Stimulated activated CD4-positive, alpha-beta T cell treated with anti-CD3 and anti-CD28 coated beads, Interleukin-12 subunit alpha, Interleukin-12 subunit beta, amount 100 ng/mL, for 24 hours (primary cell): ENCODE measurements at places on chromosomes 4 and X.

- DNase-seq, result peak; percentile 4
Observed at GRCh38 chr4:8435656-8436121, 4.8 kb downstream of the ACOX3 start.

DNA sequence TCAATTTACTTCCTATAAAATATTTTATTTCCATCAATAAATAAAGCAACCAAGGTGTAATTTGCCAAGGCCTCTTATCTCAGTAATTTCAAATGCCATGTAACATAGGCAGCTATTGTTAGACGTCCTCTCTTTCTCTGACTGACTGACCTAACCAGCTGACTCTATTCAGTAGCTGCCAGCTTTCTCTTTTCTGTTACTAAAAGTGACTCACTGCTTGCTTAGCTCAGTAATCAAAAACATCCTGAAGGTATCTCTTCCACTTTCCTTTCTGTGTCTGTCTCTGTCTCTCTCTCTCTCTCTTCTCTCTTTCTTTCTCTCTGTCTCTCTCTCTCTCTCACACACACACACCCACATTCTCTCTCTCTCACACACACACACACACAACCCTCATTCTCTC, 134.2 kb downstream of the SPOCK3 start:
- DNase-seq, result no peak

- no peak for DNase-seq
Observed at GRCh38 chr4:159293811-159294515, 191.1 kb downstream of the RAPGEF2 start.

DNA sequence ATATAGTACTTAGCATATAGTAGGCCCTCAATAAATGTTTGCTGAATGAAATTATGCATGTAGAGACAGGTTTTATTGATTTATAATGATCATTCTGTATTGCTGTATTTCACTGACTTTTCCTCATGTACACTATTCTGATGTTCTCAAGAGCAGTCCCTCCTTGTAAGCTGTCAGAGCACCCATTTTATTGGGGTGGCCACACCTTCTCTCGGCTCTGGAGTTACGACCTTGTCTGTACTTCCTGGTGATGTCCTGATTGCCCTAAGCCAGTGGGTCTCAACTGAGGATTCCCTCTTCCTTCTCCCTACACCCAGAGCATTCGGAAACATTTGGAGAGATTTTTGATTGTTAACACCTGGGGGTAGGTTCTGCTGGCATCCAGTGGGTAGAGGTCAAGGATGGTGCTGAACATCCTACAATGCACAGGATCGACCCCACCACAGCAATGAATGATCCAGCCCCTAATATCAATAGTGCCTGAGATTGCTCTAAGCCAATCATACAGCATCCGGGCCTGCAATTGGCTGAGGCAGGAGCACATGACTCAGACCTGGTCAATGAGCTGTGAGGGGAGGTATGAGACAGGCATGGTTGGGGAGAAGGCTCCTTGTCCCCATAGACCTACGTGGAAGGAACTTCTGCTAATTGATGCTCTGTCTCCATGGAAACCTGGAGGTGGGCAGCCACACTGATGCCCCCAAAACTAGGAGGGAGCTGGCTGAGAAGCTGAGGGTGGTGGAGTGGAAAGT, 58.8 kb downstream of the CLDN34 start:
- no peak for DNase-seq

- DNase-seq, result no peak
Observed at GRCh38 chrX:30141966-30142365, 73.4 kb upstream of the MAGEB2 start.

- no peak for DNase-seq
Observed at GRCh38 chr4:7196288-7196651, 3.9 kb downstream of the SORCS2 start.

DNA sequence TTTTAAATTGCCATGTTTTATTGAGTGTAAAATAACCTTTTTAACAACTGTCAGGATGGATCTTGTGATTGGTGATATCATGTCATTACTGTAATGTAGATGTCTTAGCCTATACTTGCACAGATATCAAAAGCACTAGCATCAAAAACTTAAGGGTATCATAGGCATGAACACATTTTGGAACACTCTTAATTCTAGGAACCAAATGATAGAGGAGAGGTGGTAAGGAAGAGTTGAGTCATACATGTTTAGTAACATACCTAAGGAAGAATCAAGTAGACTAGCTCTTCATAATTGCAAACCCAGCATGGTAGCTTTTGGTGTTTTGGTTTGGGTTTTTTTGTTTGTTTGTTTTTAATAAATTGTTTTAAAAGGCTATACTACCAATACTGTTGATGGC, 43.4 kb downstream of the SMARCAD1 start:
- DNase-seq, result no peak

DNA sequence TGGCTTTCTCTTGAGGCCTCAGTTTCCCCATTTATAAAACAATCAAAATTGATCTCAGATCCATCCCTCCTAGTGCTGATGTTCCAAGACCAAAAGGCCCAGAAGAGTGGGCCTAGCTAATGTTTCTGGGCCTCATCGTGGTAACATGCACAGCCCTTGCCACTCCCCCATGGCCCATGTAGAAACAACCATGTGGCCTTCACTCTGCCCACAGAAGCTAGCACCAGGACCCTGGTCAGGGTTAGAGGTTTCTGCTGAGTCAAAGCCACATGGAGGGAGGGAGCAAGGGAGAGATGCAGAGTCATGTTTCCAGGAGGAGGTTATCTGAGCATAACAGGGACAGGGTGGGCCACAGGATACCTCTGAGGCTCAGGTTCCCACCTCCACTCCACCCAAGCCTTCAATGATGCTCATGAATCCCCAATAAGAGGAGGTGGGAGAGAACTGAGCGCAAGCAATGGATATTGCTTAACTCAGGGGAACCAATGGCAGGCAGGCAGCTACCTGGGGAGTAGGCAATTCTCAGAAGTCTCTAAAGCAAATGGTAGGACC, 16.9 kb downstream of the OTUD5 start:
- no peak for DNase-seq

DNA sequence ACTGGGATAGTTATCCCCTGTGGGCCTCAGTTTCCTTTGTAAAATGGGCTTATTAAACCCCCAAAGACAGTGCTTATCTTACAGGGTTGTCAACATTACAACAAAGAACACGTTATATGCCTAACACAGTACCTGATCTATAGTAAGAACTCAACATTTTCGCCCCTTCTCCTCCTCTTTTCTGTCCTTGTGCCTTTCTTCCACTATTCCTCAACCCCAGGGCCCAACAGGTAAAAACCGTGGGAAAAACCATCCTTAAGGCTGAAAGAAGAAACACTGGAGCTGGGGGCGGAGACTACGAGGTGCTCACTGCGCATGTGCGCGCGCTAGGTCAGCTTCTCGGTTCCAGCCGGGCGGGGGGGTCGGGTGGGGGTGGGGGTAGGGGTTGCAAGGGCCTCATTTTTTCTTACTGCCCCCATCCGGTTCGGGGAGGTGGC, 426 bp upstream of the XIAP start:
- DNase-seq, result no peak

DNA sequence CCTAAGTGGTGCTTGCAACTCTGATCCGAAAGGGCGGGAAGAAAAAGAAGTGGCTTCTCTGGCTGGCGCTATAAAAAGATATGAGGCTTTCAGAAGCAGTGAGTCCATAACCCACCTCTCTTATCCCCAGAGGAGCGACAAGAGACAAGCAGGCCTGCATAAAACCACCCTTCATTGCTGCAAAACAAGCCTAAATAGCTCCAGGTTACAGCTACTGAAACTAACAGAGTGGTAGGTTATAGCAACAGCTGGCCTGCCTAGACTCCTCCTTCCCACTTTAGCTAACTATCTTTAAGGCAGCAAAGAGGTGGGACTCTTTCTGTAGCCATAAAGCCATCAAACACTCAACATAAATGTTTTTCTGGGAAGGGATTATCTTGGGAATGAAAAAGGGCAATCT, 245.0 kb upstream of the GPR101 start:
- no peak for DNase-seq

- no peak for DNase-seq
Observed at GRCh38 chr4:110211007-110211769, 12.8 kb upstream of the ELOVL6 start.

- DNase-seq, result peak; percentile 9
Observed at GRCh38 chr4:87848622-87849351, 16.0 kb downstream of the MEPE start.

- DNase-seq, result no peak
Observed at GRCh38 chrX:1658071-1658491, 43.2 kb downstream of the ASMT start.

- no peak for DNase-seq
Observed at GRCh38 chr4:590313-590841, 14.3 kb upstream of the TMEM271 start.

GRCh38 chrX:94830717-94831116, 1156.7 kb downstream of the FAM133A start:
- DNase-seq, result no peak

DNA sequence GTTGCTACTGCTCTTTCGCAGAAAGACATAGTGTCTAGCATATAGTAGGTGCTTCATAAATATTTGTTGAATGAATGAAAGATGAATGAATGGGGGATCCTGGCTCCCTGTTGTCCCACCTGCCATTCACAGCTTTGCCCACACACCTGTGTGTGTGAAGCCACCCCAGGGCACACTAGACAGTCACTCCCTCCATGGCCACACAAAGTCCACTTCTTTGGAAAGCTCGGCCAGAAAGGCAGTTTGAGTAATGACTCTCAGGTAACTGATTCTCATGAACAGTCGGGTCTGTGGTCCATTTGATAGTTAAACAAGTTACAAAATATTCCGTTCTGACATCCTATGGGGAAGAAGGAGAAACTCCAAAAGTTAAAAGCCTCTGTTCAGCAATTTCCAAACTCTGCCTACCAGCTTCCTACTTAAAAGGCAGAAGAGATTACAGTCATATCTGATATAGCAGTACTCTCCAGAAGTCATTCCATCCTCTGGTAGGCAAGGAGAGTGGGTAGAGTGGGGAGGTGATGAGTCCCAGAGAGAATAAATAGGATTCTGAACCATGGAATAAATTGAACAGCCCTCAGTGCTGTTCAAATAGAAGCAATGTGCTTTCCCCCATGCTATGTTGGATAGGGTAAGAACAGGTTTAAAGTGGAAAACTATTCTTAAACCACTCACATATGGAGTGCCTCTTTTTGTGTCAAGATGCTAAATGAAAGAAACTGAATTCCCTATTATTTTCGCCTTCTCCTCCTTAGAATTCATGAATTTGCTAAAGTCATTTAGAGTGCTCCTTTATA, 204.9 kb upstream of the GALNT7 start:
- no peak for DNase-seq

- no peak for DNase-seq
Observed at GRCh38 chr4:102444752-102445151, 56.4 kb upstream of the NFKB1 start.

- DNase-seq, result no peak
Observed at GRCh38 chr4:138181287-138181686, 60.9 kb downstream of the SLC7A11 start.

DNA sequence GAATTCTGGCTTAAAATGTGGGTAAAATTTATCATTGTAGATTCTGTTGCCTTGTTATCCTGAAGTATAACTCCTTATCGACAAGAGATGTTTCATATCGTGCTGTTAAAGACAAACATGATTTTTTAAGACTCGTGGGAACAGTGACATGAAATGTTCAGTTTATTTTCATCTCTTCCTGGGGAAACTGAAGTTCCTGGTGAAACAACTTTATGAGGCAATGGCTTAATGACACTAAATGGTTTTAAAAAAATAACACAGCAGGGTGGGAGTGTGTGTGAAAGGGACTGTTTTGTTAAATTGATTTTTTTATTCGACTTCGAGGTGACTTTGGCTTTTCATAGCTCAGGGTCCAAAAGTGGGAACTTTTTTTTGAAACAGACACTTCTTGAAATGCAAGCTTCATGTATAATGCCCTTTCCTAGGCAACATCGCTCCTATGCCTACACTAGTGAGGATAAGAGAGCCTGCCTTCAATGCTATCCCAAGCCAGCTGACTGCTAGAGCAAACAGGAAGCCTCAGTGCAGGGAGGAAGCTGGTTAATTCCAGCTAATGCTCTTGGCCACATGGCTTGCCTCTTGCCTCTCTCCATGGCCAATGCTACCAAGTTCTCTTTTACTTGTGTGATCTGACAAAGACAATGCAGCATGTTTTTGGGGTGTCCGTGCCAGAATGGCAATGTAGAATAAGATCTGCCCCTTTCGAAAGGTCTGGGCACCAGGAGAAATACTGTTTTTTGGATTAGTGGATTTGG, 80.9 kb upstream of the PLAC1 start:
- no peak for DNase-seq

DNA sequence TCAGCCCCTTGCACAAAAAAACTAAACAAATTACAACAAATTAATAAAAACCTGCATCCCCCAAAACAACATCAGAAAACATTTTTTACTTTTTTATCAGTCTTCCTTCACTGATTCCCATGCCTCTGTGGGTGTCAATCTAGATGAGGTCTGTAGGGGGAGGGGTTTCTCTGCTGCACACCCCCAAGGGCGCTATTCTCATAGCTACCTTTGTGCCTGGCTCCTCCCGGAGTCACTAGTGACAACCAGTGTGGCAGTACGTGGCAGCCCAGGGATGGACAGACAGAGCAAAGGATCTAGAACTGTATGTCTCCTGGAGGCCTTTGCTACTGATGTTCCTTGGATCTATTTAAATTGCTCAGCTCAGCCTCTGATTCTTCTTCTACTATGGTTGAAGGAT, 228.1 kb upstream of the ANXA3 start:
- DNase-seq, result no peak

DNA sequence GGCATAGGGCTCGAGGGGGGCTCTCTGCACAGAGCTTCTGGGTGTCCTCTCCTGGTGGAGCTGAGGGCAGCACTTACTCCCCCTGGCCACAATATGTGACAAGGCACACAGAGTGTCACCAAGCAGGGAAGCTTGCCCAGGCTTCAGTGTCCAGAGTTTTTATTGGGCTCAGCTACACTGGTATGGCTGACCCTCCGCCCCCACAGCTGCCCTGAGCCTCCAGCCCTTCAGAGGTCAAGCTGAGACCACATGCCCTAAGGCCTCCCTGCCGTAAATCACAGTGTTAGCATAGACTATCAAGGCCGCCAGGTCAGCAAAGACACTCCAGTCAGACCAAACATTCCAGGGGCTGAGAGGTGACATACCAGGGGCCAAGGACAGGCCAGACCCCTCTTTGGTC, 59.0 kb downstream of the EVC start:
- no peak for DNase-seq

DNA sequence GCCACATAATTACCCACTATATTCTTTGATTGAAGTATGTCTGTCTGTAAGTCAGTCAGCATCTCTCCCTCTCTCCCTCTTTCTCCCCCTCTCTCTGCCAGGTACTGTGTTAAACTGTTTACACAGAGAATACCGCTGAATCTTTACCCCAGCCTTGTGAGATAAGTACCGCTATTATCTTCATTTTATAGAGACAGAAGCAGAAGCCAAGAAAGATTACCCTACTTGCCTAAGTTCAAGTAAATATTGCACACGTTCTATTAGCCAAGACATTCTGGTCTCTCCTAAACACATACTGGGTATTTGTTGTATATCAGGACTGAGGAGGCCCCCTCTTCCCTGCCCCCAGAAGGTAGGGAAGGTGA, 695 bp upstream of the GPR101 start:
- DNase-seq, result no peak

DNA sequence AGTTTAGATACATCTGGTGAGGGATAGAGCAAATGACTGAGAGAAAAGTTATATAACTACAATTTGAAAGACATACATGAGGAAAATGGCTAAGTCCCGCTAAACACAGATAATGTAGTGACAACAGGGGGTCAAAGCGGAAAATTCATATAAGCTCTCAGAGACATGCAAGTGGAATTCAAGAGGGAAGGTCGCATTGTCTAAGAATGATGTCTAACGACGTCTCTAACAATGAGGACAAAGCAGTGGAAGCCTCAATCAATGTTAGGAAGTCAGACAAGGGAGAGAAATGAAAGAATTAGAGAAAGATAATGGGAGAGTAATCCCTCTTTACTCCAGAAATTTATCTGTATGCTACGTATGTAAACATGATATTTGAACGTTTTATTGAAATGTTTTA, 113.4 kb downstream of the ANTXR2 start:
- no peak for DNase-seq
